Hindlimb muscle (tissue), 1 donor: ENCODE measurements at places on chromosomes 1 and 21. TPM values are rescaled to one million over a fixed set of nuclear protein-coding genes. Genes with fewer than 3 reads are reported as not detected.

The FCN3 gene
- polyA plus RNA-seq = 0.50 TPM

The GREM2 gene
- polyA plus RNA-seq = 2.3 TPM

The ICOSLG gene
- polyA plus RNA-seq = 10.6 TPM

The NCMAP gene
- 0.06 TPM for polyA plus RNA-seq

The PEX19 gene
- 45.3 TPM for polyA plus RNA-seq

The CC2D1B gene
- 21.3 TPM for polyA plus RNA-seq

The PLXNA2 gene
- 43.8 TPM for polyA plus RNA-seq

The TSSK3 gene
- 3.3 TPM for polyA plus RNA-seq

The CD1E gene
- 0.32 TPM for polyA plus RNA-seq

The CHRM3 gene
- 2.3 TPM for polyA plus RNA-seq

The TMCO4 gene
- polyA plus RNA-seq = 2.1 TPM

The XCL2 gene
- not detected for polyA plus RNA-seq

The PROK1 gene
- not detected for polyA plus RNA-seq

The TFF3 gene
- polyA plus RNA-seq = 1.7 TPM

The TAS1R3 gene
- polyA plus RNA-seq = 3.9 TPM

The FAAH gene
- 26.5 TPM for polyA plus RNA-seq

The ZNF593OS gene
- 2.3 TPM for polyA plus RNA-seq

The NUDT4B gene
- not detected for polyA plus RNA-seq

The GCSAML gene
- 0.15 TPM for polyA plus RNA-seq

The PAPPA2 gene
- 0.41 TPM for polyA plus RNA-seq

The S100A8 gene
- 12.5 TPM for polyA plus RNA-seq

The CASQ1 gene
- 912 TPM for polyA plus RNA-seq

The EDN2 gene
- polyA plus RNA-seq = 0.80 TPM

The NR1I3 gene
- polyA plus RNA-seq = 1.1 TPM

The LAMB3 gene
- 0.81 TPM for polyA plus RNA-seq

The CHI3L1 gene
- polyA plus RNA-seq = 1.7 TPM

The WNT4 gene
- 10.3 TPM for polyA plus RNA-seq

The SMIM34 gene
- polyA plus RNA-seq = not detected

The TCP10L gene
- 1.6 TPM for polyA plus RNA-seq

The FAM131C gene
- polyA plus RNA-seq = not detected

The AMY1B gene
- polyA plus RNA-seq = not detected

The TSPEAR gene
- 0.14 TPM for polyA plus RNA-seq

The TTLL10 gene
- polyA plus RNA-seq = 0.25 TPM

The ALX3 gene
- polyA plus RNA-seq = not detected

The OPTC gene
- polyA plus RNA-seq = not detected

The NHLH2 gene
- polyA plus RNA-seq = 0.10 TPM

The CFHR5 gene
- polyA plus RNA-seq = not detected

The RAB3B gene
- 0.21 TPM for polyA plus RNA-seq

The ATAD3B gene
- 13.0 TPM for polyA plus RNA-seq

The U2AF1 gene
- polyA plus RNA-seq = 24.6 TPM

The DIPK1A gene
- polyA plus RNA-seq = 7.7 TPM

The C1orf167 gene
- polyA plus RNA-seq = 7.2 TPM

The OR6K3 gene
- not detected for polyA plus RNA-seq

The PLPPR5 gene
- 1.7 TPM for polyA plus RNA-seq

The TMEM200B gene
- polyA plus RNA-seq = 5.6 TPM

The MRPS14 gene
- polyA plus RNA-seq = 21.8 TPM

The RNF186 gene
- polyA plus RNA-seq = not detected

The CFHR4 gene
- not detected for polyA plus RNA-seq

The GJA8 gene
- polyA plus RNA-seq = not detected

The CYP4B1 gene
- not detected for polyA plus RNA-seq
